GM23338 (cell line): ENCODE measurements at places on chromosomes 6 and 20. TPM values are rescaled to one million over a fixed set of nuclear protein-coding genes. Genes with fewer than 3 reads are reported as not detected.

DNA sequence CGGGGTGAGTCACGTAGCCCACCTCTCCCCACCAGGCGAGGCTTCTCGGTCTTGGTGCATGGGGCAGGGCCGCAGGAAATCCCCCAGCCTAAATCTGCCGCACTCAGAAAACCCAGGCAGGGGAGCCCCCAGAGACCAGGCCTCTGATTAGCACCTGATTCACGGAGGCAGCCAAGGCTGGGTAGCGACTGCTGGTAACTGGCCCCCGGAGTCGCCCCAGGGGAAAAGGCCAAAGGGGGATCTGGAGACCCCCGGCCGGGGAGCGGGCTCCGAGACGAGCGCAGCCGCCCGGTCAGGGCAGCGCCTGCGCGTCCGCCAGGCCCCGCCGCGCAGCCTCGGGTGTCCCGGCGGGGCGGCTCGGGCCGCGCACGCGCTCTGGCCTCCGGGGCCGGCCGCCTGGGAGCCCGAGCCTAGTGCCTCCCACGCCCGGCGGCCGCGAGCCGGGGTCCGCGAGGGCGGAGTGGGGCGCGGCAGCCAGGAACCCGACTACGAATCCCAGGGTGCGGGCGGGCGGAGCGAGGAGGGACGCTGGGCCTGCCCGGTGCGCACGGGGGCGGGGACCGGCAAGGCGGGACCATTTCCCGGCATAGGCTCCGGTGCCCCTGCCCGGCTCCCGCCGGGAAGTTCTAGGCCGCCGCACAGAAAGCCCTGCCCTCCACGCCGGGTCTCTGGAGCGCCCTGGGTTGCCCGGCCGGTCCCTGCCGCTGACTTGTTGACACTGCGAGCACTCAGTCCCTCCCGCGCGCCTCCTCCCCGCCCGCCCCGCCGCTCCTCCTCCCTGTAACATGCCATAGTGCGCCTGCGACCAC lies at the start of gene DUSP22:
TSS of gene DUSP22 (plus strand) at position 791 of the 809 bp plus-strand sequence. CDS start 53 bp downstream, outside the sequence.
- peak; percentile 81 for DNase-seq

DNA sequence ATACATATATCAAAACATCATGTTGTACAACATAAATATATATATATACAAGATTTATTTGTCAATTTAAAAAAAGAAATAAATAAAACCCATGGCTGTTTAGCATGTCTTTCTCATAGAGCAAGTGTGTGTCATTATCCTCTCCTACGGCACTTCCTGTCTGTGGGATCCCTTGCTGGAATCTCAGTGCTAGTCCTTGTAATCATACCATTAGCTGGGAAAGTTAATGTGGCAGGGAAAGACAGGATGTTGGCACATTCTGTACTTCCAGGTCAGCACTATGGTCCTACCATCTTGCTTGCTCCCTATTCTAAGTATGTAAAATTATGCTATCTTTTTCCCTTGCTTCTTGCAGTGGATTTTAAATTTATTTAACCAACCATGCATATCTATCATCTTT lies 9.5 kb upstream of the SLC17A3 start:
- no peak for DNase-seq

WFDC12 gene
- not detected in 2 replicates for polyA plus RNA-seq

DNA sequence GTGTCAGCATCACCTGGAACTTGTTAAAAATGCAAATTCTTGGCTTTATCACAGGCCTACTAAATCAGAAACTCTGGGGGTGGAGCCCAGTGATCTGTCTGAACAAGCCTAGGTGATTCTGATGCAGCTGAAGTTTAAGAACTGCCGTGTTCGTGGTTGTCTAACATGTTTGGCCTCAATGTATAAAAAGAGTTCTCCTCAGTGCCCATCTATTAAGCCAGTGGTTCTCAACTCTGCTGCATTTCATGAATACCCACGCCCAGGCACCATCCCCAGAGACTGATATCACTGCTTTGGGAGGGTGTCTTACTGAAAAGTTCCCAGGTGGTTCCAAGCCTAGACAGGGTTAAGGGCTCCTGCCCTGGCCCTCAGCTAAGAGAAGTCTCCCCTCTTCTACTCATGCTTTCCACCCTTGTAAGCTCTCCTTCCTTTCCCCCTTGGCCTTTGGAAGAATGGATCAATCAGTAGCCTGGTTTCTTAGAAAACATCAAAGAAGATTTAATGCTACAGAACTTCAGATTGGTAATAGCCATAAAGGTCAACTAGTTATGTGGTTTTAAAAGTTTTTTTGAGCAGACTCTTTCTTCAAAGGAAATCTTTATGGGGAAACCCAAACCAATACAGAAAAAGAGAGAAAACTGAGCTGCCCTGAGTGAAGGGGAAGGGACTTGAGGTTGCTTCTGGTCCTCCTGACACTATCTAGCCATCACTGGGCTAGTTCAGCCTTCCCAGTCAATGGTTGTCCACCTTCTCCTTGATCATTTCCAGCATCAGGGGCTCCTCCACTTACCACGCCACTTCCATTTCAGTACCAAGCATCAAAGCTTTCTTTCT lies 38.9 kb upstream of the TNFAIP3 start:
- DNase-seq = no peak

GRCh38 chr6:84089081-84089480 lies 55.5 kb downstream of the MRAP2 start:
- DNase-seq = no peak

GRCh38 chr6:169158691-169159090 lies 95.0 kb downstream of the THBS2 start:
- DNase-seq = no peak

CST5 gene
- not detected in 2 replicates for polyA plus RNA-seq

- DNase-seq = no peak
These were observed 52.3 kb downstream of the PLEKHG1 start for GRCh38 chr6:150651808-150652470.

MYLK4 gene
- polyA plus RNA-seq = 0.03 TPM in 2 replicates

DNA sequence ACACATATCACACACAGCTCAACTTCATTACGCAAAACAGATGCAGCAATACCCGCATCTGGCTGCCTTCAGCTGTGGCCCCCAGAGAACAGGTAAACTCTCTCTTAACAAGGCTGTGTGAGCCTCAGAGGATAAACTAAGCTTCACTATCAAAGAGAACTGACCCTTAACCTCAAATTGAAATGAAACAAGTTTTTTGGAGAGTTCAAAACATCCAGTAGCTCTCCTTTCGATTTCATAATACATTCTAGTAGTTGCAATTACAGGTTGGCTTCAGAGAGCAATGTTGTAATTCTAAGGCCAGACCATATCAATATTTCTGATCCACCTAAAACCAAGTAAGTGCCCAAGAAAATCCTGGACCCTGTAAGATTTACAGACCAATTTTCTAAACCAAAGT lies 113.5 kb downstream of the FAXC start:
- no peak for DNase-seq

GRM1 gene
- 0.29 and 0.49 TPM in 2 replicates for polyA plus RNA-seq

HLA-DPA1 gene
- polyA plus RNA-seq = 3.9 and 4.1 TPM in 2 replicates

DNA sequence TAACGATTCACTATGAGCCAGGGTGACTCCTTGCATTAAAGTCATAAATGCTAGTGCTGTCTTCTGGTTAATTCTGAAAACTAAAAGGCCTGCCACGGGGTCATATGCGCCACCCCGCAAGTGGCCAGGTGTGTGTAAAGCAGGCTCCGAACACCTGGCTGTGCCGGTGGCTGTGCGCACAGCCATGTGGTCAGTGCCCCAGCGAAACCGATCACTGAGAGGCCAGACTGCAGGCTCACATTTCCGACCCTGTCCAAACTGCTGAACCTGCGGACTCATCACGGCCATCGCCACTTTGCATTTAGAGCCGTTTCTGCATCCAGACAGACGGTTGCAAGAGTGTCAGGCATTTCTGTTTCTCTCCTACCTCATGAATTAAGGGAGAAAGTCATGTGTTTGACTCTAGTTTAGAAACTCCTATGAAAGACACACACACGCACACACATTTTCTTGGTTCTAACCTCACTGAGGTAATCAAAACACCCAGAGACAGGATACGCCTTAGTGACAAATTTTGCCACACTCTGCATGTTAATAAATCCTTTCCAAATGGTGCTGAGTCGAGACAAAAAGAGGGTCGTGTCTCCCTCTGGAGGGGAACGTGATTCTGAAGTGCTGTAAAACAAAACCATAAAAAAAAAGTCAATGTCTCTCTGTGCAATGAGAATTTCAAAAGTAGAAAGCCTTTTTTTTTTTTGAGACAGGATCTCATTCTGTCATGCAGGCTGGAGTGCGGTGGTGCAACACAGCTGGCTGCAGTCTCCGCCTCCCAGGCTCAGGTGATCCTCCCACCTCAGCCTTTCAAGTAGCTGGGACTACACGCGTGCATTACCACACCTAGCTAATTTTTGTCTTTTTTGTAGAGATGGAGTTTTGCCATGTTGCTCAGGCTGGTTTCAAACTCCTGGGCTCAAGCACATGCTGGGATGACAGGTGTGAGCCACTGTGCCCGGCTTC lies 31.0 kb upstream of the TCFL5 start:
- no peak for DNase-seq

- DNase-seq = peak; percentile 80
These were observed at the start of gene MYO6 for GRCh38 chr6:75748743-75749538. Gene MYO6 (plus strand): TSS chr6:75749239. CDS start chr6:75817548, 68,309 bp downstream.

NEU1 gene
- polyA plus RNA-seq = 31.4 and 32.3 TPM in 2 replicates

TREM1 gene
- not detected in 2 replicates for polyA plus RNA-seq

GTSF1L gene
- polyA plus RNA-seq = not detected in 2 replicates

DNA sequence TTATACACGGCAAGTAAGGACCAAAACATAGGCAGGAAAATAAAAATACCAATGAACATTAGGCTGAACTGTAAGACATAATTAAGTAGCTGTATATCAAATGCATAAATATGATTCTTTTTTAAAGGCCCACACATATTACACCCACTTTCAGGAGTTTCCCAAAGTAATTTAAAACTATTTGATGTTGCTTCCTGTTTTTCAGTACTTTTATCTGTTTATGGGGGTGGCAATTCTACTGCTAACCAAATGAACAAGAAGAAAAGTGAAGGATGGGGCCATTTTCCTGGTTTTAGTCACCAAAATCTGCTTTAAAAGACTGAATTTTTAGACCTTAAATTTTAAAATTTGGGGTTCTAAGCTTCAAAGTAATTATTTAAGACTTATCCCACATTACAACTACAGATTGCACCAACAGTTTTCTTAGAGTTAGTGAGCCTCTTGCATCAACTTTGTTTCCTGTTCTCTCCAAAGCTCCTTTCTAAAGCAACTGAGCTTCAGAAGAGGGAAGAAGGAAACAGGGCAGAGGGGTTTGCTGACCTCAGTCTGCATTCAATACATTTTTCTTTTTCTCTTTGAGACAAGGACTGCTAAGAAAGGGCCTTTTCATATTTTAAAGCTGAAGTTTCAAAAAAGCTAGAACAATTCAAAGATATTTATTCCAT lies 191.0 kb downstream of the BACH2 start:
- DNase-seq = no peak

GNMT gene
- 0.52 and 2.5 TPM in 2 replicates for polyA plus RNA-seq

SLC22A1 gene
- polyA plus RNA-seq = 0.59 and 0.65 TPM in 2 replicates

- DNase-seq = no peak
These were observed 9.3 kb downstream of the TNFRSF21 start for GRCh38 chr6:47300417-47300816.

DNA sequence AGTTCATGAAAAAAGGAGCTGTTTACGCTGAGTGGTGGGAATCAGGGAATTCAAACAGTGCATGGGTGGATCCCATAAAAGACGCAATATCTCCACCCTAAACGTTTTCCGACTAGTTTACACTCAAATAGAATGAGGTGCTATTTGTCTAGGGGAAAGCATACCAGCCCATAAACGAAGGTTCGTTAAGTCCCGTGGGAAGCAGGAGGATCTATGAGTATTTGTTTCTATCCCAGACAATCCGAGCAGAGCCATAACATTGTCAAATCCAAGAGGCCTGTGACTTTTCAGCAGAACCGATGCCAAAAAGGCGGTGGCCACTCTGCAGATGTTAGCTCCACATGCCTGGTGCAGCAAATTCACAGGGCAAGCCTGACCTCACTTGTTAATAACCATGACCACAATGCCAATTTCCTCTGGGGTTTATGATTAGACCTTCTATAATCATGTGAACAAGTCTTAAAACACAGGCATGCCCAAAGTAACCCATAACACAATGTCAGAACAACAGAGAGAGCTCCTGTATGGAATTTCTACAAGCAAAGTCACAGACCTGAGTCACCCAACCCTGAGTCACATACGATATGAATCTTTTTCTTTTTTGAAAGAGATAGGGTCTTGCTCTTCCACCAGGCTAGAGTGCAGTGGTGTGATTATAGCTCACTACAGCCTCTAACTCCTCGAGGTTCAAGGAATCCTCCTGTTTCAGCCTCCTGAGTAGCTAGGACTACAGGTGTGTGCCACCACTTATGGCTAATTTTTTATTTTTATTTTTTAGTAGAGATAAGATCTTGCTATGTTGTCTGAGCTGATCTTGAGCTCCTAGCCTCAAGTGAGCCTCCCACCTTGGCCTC lies 123.3 kb downstream of the KIF13A start:
- no peak for DNase-seq

GRCh38 chr6:170584954-170585498 lies 589 bp upstream of the PDCD2 start:
- peak; percentile 84 for DNase-seq

DUSP15 gene
- polyA plus RNA-seq = 0.61 and 0.99 TPM in 2 replicates

- no peak for DNase-seq
These were observed 162.0 kb upstream of the CST7 start for GRCh38 chr20:24787071-24787470.

TBXT gene
- polyA plus RNA-seq = 0.23 and 0.42 TPM in 2 replicates

- no peak for DNase-seq
These were observed 492.1 kb downstream of the MAFB start for GRCh38 chr20:40196846-40197436.

DNA sequence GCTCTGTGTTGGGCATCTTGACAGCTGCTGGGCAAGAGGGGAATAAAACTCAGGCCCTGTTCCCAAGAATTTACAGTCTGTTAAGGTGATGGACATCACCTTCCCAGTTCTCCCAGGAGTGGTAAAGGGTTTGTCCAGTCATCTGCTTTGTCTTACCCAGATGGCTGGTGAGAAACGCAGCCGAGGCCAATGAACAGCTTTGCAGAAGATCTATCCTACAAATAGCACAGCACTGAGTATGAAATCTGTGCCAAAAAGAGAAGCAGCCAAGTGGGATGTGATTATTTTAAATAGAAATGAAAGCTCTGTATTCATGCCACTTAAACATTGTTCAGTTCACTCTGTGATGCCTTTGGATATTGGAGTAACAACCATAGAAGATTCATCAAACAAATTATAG lies 132.7 kb upstream of the SLC22A16 start:
- no peak for DNase-seq

- no peak for DNase-seq
These were observed 477.7 kb downstream of the BTBD3 start for GRCh38 chr20:12395353-12395752.

DNA sequence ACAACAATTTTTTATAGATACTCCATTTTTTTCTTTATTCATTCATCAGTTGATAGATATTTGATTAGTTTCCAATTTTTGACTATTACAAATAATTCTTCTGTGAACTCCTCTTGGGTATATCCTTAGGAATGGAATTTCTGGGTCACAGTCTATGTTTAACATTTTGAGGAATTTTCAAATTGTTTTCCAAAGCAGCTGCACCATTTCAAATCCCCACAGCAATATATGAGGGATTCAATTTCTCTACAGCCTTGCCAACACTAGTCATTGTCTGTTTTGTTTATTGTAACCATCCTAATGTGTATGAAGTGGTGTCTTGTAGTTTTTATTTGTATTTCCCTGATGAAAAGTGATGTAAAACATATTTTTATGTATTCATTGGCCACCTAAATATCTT lies 320.3 kb upstream of the DEFB112 start:
- no peak for DNase-seq
